ENCODE measurements at places on chromosomes 12 and 14.

DNA sequence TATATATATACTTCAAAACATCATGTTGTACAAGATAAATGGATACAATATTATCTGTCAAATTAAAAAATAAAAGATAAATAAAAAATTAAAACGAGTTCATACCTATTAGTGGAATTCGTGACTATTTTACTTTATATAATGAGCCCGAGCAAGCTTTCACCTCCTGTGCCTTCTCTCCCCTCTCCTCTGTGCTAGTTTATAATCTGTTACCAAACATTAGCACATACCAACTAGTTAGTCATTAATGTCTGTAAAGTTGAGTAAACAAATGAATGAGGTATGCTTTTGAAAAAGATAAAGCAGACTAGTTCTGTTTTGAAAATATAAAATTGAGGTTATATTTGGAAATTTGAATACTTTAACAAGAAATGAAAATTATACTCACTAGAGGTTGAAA, 84.0 kb downstream of the LRRC9 start:
- DNase-seq: no peak

DNA sequence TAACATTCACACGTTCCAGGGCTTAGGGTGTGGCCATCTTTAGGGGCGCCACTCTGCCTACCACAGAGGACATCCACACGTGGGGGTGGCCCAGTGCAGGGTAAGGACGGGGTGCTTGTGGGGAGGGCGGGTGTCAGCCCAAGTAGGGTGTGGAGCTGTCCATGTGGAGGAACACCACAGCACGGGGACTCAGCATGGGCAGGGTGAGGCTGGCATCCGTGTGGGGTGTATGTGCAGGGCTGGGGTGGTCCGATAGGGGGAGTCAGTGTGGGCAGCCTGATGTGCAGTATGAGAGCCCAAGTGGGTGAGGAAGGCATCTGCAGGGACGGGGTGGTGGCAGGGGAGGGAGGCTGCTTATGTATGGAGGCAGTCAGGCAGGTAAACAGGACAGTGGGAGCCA, 17.7 kb downstream of the PSMC1 start:
- no peak for DNase-seq

DNA sequence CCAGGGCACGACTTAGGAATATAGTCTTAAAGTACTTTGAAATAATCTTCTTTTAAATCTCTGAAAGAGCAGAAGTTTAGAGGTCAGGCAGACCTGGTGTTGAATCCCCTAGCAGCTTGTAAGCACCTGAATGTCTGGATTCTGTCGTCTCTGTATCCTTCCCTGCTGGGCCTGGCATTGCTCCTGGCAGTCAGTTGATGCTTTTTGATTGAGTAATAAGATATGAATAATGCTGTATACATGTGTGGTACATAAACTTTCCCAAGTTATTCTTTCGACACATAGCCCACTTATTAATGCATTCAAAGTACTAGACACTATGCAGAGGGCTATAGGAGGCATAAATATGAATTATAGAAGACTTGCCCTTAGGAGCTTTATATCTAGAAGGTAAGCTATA, 31.4 kb downstream of the EVL start:
- no peak for DNase-seq

DNA sequence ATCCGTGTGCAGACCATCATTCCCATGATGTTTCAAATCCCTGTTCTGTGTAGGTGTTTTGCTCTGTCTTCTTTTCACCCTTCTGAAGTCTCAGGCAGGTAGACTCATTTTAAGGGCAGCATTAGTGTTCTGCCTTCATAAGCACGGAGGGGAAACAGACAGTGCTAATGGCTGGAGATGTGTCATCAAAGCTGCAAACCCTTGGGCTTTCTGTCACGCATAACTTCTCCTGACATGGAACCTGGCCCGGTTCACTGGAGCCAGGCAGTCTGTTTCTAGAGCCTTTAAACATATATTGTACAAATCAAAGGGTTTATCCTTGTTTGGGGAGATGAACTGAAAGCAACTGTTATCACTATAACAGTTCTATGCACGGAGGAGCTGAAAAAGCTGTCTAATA, 141.4 kb downstream of the TMEM132D start:
- no peak for DNase-seq

DNA sequence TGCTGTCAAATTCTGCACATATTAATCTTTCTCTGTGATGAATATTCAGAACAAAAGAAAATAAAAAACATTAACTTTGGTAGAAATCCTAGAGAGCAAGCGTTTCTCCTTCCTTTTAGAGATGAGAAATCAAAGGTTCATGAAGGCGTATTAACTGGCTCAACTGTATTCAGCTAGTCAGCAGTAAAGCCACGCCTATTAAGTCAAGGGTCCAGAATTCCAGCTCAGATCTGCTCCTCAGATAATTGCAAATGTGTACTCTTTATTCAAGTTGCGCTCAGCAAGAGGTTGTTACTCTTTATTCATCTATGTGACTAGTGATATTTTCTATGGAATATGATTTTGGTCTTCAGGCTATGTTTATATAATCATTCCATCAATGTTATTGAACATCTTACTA, 13.1 kb upstream of the POC1B start:
- no peak for DNase-seq

- no peak for DNase-seq
Observed at GRCh38 chr12:56362130-56363059, at the start of gene APOF. APOF (minus strand) TSS chr12:56362857; CDS start chr12:56362745, 112 bp downstream.

- no peak for DNase-seq
Observed at GRCh38 chr14:39351708-39352107, 80.5 kb downstream of the FBXO33 start.

GRCh38 chr12:90280033-90280432, 571.4 kb upstream of the ATP2B1 start:
- no peak for DNase-seq
